Neural crest cell (in vitro differentiated cells): ENCODE measurements at places on chromosomes 16 and 17. TPM values are rescaled to one million over a fixed set of nuclear protein-coding genes. Genes with fewer than 3 reads are reported as not detected.

GRCh38 chr16:64982581-64982980 is 139.3 kb downstream of the CDH11 start:
- DNase-seq = no peak

GRCh38 chr17:60790205-60790604 is 112.6 kb downstream of the BCAS3 start:
- DNase-seq = no peak

GRCh38 chr17:44793885-44794842 is 35.4 kb downstream of the ADAM11 start:
- no peak for DNase-seq

DNA sequence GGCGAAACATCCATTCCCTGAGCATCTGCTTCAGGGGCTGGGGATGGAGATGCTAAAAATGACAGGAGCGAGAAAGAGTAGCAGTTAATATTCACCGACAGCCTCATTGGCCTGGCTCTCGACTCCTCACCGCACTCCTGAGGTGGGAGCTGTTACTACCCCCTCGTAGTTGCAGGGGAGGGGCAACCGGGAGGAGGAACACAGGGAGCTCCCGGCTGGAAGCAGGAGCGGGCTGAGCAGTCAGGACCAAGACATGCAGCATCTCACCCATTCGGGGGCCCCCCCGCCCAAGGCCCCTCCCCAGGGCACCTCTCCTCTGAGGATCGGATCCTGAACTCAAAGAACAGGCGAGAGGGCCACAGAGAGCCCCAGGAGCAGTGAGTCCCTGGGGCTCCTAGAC is 4.5 kb upstream of the ACSF3 start:
- no peak for DNase-seq

- no peak for DNase-seq
These were observed 51.9 kb downstream of the MEOX1 start for GRCh38 chr17:43609613-43610385.

DNA sequence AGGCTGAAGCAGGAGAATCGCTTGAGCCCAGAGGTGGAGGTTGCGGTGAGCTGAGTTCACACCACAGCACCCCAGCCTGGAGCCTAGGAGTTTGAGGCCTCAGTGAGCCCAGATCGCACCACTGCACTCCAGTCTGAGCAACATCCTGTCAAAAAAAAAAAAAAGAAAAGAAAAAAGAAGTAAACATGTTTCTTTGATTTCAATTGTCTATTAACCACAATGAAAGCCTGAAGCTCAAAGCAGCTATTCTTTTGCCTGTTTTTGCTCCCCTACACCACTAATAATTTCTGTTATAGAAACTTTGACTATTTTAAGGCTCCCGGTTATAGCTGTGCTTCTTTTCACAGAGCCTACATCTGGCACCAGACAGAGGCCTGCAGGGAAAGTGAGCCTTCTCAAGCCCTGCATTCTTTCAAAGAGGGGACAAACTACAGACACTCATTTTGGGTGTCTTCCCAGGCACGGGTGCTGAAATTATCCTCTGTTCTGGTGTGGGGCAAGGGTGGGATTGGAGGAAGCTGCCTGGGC is 14.2 kb upstream of the SLC52A1 start:
- no peak for DNase-seq

GRCh38 chr17:36922175-36922574 is 15.1 kb upstream of the LHX1 start:
- no peak for DNase-seq

DNA sequence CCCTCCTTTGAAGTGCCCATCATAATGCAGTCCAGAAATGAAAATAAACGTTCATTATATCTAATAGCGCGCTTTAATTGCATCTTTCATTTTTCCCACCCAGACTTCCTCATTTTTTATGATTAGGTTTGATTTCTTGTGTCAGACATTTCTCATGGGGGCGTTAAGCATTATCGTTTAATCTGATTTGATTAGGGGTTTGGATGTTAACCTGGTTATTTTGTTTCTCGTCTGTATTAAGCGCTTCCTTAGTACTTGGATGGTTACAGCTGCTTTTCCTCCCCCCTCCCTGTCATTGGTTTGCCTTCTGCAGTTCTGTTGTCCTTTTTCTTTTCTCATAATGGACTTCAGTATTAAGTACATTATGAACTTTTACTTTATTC is 540 bp downstream of the MFSD11 start:
- no peak for DNase-seq

GRCh38 chr16:27721531-27722181 is 171.7 kb downstream of the KATNIP start:
- no peak for DNase-seq

DNA sequence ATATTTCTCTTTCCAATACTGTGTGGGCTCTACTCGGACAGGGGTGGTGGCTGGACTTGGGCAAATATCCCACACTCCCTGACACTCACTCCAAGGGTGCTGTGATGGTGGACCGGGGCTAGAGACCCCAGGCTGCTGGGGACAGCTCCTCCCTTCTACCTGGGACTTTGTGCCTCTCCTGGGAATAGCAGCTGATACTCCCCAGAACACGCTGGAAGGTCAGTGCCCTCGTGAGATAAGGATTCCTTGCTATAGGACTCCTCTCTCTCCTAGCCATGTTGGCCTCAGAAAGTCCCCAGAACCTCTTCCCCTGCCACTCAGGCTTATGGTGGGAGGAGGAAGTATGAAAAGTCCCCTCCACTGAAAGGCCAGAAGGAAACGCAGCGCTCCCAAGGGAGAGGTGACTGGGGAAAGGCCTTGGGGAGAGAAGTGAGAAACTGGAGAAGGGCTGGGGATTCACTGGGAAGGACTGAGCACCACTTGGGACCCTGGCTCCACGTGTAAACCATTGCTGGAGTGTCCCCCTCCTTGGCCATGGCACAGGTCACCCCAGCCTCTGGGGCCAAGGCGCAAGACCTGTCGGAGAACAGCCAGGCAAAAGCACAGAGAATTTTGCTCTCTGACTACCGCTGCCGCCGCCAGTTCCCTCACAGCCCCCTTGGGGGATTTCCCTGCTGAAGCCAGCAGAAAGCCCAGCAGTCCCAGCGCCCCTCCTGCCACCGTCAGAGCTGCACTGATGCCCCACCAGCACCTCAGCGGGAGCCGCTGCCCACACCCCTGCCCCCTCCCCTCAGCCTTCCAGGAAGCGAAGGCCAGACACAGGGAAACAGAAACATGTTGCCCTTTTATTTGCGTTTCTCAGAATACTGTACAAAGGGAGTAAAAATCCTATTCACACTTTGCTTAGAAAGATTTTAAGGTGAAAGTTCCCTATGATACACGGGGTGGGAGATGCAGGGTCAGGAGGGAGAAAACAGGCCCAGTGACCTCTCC is 2.1 kb upstream of the GSDMB start:
- DNase-seq = no peak

- DNase-seq = no peak
These were observed 397 bp downstream of the CDC42EP4 start for GRCh38 chr17:73311428-73311780.

DNA sequence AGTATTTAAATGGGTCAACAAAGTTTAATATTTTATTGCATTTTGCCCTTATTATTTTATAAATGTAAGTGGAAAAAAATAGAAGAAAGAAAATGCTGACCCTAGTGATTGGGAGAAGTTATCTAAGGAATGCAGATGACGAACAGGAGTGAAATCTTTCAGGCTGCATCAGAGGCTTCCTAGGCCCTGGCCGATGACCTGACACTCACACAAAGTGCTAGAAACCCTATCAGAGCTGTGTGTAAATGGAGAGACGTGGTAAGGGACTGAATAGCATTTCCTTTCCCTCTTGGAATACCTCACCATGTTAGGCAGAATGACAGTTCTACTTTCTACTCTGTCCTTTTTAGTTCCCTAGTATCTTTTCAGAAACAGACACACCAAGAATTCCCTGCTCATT is 44.9 kb upstream of the CNEP1R1 start:
- DNase-seq = no peak

DNA sequence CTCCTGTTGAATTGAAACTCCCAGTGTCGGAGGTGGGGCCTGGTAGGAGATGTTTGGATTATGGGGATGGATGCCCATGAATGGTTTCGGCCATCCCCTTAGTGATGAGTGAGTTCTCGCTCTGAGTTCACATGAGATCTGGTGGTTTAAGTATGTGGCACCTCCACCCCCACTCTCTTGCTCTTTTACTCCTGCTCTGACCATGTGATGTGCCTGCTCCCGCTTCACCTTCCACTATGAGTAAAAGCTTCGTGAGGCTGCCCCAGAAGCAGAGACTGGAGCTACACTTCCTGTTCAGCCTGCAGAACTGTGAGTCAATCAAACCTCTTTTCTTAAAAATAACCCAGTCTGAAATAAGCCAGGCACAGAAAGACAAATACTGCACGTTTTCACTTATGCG is 512.4 kb downstream of the HS3ST4 start:
- DNase-seq = no peak

DNA sequence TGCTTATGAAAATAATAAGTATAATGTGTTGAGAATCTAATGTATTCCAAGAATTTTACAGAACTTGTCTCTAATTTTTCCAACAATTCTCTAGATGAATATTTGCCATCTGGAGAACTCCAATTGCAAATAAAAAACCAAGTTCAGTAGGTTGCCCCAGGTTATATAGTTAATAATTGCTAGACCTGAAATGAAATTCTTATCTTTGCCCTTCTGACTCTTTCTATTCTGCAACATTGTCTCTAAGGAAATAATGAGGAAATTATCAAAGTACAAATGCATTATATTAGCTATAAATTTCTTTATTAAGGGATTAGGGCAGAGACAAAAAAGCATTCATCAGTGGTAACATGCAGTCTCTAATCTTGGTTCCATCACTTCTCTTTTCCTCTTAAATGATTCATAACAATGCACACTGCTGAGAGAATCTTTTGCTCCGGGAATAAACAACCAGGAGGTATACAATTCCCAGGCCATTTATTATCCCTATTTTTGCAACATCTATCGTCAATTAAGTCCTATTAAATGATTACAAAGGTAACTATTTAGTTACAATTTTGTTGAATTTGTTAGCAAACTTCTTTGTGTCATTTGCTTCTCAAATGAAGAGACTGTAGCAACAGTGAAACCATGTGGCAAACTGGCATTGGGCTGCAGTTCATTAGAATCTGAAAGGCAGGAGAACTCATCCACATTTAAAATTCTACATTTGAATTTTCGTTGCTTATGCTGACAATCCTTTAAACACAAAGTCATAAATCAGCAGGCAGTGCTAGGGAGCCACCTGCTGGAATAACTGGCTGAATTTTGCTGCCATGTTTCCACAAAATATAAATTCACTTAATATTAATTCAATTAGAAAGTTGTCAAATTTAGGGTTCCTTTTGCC is 349.6 kb downstream of the KIF2B start:
- peak; percentile 31 for DNase-seq

The SULT1A1 gene
- 0.96 and 1.7 TPM in 2 replicates for total RNA-seq

The GLIS2 gene
- 17.2 and 17.4 TPM in 2 replicates for total RNA-seq

The MPP2 gene
- 26.8 and 29.8 TPM in 2 replicates for total RNA-seq

The GCGR gene
- total RNA-seq = not detected in 2 replicates

The NPW gene
- total RNA-seq = 0.82 and 1.3 TPM in 2 replicates

The NRN1L gene
- 1.0 TPM in 1 of 2 replicates, not detected in the other for total RNA-seq

The SLC35G6 gene
- not detected in 2 replicates for total RNA-seq
